G401 (cell line): ENCODE measurements at places on chromosomes 16 and 17. TPM values are rescaled to one million over a fixed set of nuclear protein-coding genes. Genes with fewer than 3 reads are reported as not detected.

The USP43 gene
- total RNA-seq: 2.8 and 3.0 TPM in 2 replicates

The SOX8 gene
- 72.7 and 82.6 TPM in 2 replicates for total RNA-seq

The HOXB6 gene
- 0.92 and 2.0 TPM in 2 replicates for total RNA-seq

The TMEM88 gene
- total RNA-seq: 0.37 TPM in 1 of 2 replicates, not detected in the other

The DBNDD1 gene
- total RNA-seq: 21.4 and 21.5 TPM in 2 replicates

The CD300H gene
- total RNA-seq: not detected in 2 replicates
